ENCODE measurements at places on chromosomes 12 and 14.
A peak's percentile ranks its signal among the peaks of the same experiment; 100 is the strongest.

DNA sequence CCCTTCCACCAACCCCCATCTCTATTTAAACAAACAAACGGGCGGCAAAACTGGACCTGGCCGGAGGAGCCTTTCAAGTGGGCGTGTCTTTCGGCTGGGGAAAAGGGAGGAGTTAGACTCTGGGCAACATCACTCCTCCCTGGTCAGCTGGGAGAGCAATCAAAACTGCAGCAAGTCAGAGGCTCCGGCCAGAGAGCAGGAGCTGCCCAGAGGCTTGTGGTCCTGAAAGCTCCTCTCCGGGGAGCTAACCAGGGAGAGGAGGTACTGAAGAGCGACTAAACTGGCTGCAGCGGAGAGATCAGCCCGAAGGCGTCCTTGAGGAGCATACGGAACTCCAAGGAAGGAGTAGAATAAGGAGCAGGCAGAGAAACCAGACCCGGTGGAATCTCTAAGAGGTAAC, at the start of gene NEUROD4:
Gene NEUROD4, plus strand, starts transcription at position 191 of the 400 bp plus-strand sequence. CDS start 6,466 bp downstream, outside the sequence.
- peak; percentile 27 for DNase-seq

DNA sequence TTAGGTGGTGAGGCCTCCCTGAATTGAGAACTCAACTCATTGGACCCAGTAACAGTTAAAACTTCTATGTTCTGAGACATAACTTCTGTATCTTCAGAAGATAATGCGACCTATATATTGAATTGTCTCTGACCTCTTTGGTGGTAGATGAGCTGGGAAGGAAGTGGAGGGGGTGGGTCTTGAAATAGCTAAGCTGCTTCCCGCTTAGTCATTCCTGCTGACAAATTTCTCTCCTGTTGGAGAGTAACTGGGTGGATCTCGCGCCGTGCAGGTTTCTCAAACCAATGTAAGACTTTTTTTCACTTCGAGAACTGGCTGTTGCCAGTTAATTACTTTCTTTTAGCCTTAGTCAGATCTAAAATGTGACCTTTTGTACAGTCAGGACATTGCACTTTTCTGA, 100.8 kb downstream of the PPHLN1 start:
- DNase-seq: peak; percentile 58

GRCh38 chr12:13342971-13343370, 146.4 kb downstream of the EMP1 start:
- DNase-seq: peak; percentile 48

DNA sequence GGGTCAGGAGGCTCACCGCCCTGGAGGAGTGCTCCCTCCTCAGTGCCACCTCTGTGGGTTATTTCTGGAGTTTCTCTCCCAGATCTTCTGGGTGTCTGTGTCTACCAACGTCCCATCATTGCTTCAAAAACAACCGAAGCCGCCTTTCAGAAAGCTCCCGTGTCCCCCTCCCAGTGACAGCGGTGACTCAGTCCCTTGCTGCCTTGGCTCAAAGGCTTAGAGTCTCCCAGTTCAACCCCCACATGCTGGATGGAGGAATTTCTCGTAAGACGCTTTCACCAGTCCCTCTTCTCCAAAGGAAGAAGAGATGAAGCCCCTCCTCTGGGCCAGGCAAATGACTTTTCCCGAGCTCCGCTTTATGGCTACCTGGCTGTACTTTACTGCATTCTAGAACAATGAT, 146.6 kb downstream of the RBM19 start:
- DNase-seq: no peak

- no peak for DNase-seq
Observed at GRCh38 chr14:69694730-69695281, 72.1 kb upstream of the SRSF5 start.

DNA sequence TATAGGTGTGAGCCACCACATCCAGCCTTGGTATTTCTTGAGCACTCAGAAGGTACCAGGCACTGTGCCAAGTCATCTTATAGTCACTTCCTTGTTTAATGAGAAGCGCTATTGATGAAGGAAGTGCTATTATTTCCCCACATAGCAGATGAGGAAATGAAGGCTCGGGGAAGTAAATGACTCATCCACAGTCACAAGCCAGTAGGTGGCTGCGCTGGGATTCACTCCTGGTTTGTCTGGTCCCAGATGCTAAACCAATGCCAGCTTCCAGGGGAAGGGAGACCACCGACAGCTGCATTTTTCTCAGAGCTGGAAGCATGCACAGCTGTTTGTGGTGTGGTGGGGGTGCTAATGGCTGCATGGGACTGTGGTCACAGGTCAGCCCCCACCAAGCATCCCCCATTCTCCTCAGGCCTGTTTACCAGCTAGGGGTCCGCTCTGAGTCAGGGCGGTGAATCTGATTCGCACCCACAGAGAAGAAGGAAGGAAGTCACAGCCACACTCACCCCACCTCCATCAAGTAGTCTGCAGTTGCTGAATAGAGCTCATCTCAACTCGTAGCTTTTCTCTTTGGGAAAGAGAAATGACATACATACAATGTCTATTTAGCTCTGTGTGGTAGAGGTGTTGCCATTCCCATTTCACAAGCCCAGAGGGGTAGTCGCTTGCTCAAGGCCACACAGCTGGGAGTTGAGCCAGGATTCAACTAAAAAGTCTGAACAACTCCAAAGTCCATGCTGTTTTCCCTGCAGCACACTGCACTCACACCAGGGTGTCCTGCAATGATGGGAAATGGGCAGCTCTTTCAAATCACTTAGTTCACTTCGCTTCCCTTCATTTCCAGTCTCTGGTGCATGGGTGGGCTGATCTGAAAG, 6.3 kb upstream of the LTBP2 start:
- DNase-seq: peak; percentile 80

DNA sequence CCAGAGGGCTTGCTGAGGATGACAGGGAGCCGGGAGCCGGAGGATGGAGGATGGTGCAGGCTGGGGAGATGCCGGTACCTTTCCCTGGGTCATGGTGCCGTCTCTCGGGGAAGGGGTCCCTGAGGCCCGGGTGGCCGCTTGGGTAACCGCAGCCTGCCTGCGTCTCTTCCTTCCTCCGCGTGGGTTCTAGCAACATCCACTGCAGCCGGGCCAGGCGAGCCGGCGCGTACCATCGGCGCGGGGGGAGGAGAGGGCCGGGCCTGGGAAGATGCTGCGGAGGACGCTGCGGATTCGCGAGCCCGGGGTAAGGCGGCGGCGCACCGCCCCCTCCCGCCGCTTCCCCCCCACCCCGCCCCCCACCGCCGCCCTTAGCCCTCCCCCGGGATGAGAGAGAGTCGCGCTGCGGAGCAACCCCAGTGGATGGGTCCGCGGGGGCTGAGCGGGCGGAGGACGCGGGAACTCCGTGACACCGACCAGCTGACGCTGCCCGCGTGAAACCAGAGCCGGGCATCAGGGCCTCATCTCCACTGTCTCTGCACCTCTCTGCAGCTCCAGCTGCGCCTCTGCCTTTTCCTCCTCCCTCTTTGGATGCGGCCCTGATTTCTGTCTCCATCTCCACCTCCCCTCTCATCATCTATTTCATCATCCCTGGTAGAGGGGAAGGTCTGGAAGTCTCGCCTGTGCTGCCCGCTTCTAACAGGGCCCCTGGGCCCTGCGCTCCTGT, at the start of gene FAIM2:
Gene FAIM2, minus strand, starts transcription at position 201 of the 724 bp plus-strand sequence. Its CDS starts 108 bp downstream, at position 93.
- DNase-seq: peak; percentile 81

- no peak for DNase-seq
Observed at GRCh38 chr14:101122237-101123141, 219.0 kb upstream of the RTL1 start.

DNA sequence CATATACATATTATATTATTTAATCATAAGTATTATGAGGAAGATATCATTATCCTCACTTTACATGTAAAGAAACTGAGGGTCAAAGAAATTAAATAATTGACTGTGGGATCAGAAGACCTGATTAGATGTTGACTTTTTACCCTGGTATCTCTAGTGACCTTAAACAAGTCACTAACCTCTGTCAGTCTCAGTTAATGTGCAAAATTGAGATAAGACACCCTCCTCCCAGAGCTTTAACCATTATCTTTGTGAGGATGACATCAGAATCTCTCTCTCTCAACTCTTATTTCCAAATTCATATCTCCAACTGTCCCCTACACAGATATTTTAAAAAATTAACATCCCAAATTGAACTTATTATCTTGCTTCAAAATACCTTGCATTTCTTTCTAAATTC, 177.8 kb downstream of the KLHL28 start:
- DNase-seq: no peak

DNA sequence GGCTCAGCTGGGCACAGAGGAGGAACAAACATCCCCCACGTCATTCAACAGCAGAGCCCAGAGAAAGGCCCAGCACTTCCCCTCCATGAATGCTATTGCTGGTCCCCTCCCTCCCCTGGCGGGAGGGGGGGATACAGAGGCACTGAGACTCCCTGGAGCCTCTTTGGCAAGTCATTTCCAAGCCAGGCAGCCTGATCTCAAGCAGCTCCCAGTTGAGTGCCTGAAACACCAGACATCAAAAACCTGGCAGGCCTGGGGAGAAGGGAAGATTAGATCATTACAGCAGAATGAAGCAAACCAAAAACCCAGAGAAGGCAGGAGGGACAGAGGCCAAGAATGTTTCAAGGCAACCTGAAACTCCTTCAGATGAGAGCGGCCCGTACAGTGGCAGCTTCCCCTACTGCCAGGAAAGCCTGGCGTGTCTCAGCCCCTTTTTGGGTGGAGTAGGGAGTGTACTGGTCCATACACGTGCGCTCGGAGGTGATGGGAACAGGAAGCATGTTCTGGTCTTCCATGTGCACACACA, 92.1 kb downstream of the LRRC74A start:
- DNase-seq: peak; percentile 93

DNA sequence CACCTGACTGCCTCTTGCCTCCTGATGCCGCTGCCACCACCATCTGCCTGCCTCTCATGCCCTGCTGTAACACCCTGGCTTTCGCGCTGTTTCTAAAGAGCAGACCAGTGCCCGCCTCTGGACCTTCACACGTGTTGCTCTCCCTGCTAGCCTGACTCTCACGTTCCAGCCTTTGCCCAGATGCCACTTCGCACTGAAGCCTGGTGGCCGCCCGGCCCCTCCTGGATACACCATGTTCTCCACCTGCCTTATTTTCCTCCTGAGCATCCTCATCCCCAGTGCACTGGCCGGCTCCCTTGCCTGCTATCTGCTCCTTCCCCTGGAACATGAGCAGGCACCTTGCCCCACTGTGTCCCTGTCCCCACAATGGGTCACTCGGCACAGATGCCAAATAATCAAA, 146.5 kb downstream of the PIWIL1 start:
- no peak for DNase-seq

- no peak for DNase-seq
Observed at GRCh38 chr12:106758349-106759110, 16.0 kb upstream of the RIC8B start.

- DNase-seq: peak; percentile 90
Observed at GRCh38 chr14:67221248-67221981, 19.8 kb upstream of the PALS1 start.

- DNase-seq: no peak
Observed at GRCh38 chr12:66901138-66901932, 222.5 kb upstream of the GRIP1 start.

DNA sequence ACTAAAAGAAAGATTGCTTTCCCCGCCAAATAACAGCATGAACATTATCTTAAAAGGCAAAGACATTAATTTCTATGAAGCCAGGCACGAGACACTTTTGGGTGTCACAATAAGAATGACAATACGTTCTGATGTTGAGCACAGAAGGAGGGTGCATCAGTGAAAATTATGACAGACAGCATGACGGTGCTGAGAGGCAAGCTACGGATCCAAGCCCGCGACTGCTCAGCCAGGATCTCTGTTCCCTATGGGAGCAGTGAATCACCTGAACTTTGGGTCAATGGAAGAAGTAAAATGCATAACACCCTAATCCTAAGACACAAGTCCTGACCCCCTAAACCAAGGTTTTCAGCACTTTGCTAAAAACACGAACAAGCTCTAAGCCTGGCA, 51.7 kb downstream of the SLC25A47 start:
- DNase-seq: peak; percentile 20

GRCh38 chr12:96521895-96522682, 32.7 kb downstream of the CFAP54 start:
- DNase-seq: no peak

DNA sequence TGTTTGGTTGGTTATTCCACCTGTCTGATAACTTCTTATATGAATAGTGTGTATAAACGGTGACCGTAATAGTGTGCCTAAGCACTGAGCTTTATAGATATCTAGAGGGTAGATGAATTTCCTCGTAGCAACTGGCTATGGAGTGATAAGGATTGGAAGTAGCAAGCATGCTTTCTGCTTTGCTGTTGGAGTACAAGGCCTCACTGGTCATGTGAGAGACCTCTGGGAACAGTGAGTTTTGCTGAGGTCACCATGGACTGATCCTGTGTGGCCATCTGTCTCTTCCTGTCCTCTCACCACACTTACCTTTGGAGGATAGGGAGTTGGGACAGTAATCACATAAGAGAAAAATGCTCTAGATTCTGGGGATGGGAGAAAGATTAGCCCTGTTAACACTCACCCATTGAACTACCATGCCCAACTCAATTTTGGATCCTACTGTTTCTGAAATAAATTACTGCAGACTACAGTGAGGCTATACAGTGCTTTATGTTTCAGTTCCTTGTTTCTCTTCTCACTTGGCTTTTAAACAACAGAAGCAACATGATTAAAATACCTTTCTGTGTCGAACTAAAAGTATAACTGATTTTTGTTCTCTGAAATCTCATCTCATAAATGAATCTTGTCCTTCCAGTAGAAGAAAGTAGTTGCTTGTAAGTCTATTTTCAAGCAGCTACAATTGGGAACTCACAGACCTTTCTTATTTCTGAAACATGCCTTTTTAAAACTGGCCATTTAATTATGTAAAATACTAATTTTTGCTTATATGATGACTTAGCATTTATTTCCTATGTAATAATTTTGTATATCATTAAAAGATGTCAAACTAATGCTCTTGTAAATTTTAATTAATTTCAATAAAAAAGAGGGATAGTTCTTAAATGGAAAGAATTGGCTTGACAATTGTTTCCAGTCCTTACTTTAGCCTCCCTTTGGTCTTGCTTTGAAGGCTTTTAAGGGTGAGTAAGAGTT, 8.3 kb downstream of the TMX1 start:
- DNase-seq: no peak

DNA sequence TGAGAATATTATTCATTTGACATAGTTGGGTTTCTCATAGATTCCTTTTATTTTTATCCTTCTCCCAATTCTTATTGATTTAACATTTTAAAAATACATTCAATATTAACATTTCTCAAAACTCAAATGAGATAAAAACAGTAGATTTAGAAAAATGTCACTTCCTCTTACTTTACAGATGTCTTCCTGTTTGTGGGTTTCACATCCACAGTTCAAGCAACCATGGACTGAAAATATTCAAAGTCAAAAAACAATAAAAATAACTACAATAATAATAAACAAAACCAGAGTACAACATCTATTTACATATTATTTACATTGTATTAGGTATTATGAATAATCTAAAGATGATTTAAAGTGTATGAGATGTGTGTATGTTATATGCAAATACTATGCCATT, 111.3 kb upstream of the SLC16A7 start:
- no peak for DNase-seq

- peak; percentile 79 for DNase-seq
Observed at GRCh38 chr12:55745361-55746173, 2.6 kb downstream of the GDF11 start.

All from fibroblast of skin of right quadriceps (primary cell).